ENCODE measurements at places on chromosomes 3 and 15.

DNA sequence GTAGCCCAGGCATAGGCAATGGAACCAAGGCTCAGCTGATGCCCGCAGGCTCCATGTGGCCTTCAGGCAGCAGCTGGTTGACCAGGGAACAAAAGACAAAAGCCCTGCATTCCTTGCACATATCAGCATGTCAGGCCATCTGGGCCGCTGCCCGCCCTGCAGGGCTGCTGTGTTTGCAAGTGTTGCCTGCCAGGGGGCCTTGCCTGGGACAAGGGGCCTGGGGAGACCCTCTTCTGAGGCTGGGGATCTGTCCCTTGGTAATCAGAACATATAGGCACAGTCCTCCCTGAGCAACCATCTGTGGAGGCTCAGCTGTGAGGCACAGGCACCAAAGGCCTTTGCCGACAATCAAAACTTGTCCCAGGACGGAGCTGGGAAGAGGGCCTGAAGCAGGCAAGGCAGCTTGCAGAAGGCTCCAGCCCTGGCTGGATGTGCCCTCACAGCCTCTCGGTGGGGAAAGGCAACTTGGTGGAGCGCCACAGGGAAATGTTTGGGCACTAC, 138.2 kb downstream of the TPRA1 start:
- DNase-seq = no peak

- no peak for DNase-seq
Measured at GRCh38 chr15:36110659-36110993, 468.8 kb upstream of the CDIN1 start.

- DNase-seq = peak; percentile 69
Measured at GRCh38 chr3:144770915-144771351, 799.3 kb downstream of the DIPK2A start.

DNA sequence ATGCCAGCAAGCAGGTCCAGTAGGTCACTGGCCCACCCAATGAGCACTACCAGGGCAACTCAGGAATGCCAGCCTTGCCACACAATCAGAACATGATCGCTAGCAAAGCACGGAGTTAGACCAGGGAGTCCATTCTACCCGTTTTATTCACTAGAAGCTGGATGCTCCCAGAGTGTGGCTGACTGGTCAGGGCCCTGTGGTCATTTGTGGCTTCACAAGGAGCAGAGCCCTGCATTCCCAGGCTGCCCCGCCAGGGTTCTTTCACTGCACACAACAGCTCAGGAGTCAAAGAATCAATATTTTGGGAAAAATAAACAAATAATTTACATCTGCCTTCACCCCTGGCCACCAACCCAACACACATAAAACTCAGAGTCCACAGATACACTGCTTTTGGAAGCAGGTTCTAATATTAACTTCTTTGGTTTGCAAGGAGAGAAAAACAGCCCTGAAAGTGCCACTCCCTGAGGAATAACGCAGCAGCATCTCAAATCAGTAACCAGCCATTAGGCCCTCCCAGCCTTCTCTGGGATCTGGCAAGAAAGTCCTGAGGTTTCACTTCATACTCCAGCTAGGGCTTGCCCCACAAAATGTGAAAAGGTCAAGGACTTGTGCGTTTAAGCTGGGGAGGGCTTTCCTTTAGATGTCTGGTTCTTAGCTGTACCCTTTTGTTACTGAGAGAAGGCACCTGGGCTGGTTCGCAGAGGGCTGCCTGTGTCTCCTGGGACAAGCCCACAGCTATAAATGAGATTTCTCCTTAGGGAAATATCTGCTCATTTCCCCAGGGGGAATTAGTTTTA, 16.0 kb downstream of the SIAH2 start:
- DNase-seq = no peak

GRCh38 chr3:72041076-72041475, 256.1 kb upstream of the PROK2 start:
- no peak for DNase-seq

GRCh38 chr15:98856532-98856907, 151.1 kb downstream of the PGPEP1L start:
- DNase-seq = no peak

- no peak for DNase-seq
Measured at GRCh38 chr3:147906285-147906684, 497.1 kb downstream of the ZIC1 start.

DNA sequence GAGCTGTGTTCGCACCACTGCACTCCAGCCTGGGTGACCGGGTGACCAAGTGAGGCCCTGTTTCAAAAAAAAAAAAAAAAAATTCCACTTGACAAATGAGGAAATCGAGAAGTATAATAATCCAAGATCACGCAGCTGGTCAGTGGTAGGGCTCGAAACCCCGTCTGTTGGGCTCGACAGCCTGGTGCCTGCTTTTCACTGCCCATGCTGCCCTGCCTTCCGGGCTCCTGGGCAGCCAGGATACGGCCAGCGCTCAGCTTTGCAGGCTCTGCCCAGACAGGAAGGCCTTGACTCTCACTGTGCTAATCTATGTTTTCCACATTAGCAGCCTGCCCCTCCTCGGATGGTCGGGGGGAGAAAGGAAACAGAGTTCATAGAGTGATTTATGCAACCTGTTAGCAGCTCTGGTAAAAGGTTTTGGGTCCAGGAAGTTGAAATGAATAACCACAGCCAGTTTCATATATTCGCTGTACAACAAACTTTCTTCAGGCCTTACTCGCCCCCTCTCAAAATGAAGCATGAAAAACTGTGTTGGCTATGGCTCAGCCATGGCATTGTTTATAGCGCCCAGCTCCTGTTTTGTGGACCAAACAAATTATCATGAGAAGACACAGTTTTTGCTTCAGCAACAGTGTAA, 108.8 kb downstream of the XXYLT1 start:
- DNase-seq = peak; percentile 99

DNA sequence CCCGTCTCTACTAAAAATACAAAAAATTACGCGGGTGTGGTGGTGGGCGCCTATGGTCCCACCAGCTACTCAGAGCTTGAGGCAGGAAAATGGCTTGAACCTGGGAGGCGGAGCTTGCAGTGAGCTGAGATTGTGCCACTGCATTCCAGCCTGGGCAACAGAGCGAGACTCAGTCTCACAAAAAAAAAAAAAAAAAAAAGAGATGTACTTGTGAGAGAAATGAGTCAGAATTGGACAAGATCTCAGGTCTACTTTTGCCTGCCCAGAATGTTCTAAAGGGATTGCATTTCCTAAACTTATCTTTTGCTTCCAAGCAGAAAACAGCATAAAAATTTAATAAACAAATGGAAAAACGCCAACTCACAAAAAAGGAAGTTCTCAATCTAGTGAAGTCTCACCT, 167.5 kb downstream of the NR2F2 start:
- no peak for DNase-seq

DNA sequence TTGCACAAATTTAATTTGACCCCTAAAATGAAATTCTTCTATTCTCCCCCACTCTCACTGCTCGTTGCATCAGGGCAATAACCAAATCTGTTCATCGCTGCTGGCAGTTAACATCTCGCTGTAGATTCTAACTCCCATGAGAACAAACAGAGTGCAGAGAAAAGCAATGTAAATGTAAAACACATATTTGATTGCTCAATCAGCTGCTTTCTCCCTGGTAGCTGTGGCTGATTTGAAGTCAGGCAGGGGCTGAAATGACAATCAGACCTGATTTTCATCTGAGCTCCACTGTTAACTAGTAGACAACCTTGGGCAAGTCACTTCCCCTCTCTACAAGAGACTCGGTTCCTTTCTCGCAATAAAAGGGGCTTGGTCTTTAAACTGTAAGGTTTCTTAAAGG, 119.8 kb upstream of the CPNE4 start:
- DNase-seq = no peak

DNA sequence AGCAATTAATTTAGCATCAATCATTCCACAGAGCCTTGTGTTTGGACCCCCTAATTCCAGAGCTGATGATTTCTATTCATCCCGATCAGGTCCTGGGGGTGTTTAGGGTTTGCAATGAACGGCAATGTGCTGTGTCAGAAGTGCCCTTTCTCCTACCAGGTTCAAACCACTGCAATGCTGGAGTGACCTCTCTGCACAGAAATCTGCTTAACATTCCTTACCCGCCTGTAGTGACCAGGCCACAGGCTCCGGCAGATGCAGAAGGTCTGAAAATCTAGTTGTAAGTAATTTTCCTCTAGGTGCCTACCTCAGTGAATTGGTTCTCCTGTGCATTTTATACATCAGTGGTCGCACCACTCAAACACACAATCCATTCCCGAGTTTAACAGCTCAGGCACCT, 725.3 kb upstream of the CFAP20DC start:
- no peak for DNase-seq

DNA sequence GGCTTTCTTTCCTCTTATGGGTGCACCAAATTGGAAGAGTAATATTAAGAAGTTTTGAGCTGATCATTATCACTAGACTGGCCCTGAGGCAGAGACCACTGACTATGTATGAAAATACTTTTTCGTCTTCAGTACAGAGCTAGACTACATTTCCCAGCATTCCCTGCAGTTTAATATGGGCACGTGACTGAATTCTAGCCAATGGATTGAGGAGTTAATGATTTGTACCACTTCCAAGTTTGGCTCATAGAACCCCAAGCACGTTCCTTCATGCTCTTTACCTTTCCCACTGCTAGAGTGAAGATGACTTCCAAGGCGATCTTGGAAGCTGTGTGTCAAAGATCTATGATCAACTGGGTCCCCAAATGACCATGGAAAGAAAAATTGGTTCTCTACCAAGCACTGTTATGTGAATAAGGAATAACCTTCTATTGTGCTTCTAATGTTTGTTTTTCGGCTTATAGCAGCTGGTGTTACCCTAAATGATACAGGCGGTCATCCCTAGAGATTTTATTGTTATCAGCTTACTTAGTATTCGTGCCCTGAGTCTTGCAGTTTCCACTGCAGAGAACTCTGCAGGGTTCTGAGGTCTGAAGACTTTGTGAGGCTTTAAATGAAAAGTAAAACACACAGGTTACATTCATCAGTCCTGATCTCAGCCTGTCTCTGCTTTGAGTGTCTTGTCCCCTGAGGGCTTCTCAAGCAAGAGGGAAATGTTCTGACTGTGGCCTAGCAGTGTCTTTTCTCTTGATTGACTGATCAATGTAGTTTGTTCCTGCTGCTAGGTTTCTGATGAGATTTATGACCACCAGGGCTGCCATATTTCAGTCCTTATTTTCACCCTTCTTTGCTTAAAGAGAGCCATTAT, 486.8 kb downstream of the PDCD6IP start:
- DNase-seq = no peak

DNA sequence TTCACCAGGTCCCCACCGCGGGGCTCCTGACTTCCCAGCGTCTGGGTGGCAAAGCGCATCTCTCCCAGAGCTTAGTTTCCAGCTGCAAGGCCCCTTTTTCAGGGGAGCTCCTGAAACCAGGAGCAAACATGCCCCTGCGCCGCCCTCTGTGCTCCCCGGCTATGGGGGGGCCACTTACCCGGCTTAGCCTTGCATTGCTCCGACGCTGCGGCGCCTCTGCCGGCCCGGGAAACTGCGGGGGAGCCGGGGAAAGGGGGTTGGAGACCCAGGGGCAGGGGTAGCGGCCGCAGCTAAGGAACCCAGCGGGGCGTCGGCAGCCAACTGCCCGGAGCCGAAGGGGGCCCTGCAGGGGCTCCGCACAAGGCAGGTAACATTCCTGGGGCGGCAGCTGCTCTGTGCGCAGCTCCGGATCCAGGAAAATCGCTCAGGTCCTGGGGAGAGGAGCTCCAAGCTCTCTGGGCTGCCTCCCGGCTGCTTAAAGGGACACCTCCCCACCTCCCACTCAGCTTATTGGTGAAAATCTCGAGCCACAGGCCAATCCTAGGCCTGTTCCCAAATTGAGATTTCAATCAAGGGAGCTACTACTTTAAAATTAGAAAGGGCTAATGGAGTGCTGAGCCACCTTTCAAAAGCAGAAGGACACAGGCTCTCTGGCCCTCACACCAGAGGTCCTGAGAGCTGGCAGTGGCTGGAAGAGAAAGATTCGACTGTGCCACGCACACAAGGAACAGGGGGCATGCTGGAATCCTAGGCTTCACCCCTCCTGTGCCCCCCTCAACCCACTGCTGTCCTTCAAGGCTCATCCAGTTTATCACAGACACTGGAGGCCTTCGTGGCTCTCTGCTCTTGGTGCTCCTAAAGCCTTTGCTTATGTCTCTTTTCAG, 42.7 kb upstream of the PRICKLE2 start:
- DNase-seq = no peak

DNA sequence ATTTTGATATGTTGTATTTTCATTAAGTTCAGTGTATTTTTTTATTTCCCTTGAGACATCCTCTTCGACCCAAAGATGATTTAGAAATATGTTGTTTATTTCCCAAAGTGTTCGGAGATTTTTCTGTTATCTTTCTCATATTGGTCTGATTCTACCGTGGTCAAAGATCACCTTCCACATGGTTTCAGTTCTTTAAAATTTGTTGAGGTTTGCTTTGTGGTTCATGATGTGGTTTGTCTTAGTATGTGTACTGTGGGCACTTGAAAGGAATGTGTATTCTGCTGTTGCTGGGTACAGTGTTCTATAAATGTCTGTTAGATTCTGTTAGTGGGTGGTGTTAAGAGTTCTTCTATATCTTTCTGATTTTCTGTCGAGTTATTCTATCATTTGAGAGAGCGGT, 103.4 kb upstream of the FHIT start:
- DNase-seq = no peak

DNA sequence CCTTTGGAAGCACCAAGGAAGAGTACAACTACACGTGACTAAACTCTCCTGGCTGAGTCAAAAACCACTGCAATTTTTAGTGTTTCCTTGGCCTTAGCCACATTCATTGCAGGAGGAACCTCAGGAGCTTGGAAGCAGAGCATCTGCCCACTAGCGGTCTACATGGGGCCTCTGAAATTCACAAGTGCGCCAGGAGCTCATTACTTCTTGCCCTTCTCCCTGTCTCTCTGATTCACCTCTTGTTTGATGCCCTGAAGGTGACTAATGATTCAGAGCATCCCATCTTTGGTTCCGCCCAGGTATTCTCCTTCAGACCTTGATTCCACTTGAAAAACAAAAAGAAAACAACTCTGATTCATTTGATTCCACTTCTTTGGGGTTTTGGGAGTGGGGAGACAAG, 201.1 kb upstream of the LPP start:
- DNase-seq = no peak

GRCh38 chr15:39365873-39366272, 215.0 kb upstream of the THBS1 start:
- DNase-seq = no peak

DNA sequence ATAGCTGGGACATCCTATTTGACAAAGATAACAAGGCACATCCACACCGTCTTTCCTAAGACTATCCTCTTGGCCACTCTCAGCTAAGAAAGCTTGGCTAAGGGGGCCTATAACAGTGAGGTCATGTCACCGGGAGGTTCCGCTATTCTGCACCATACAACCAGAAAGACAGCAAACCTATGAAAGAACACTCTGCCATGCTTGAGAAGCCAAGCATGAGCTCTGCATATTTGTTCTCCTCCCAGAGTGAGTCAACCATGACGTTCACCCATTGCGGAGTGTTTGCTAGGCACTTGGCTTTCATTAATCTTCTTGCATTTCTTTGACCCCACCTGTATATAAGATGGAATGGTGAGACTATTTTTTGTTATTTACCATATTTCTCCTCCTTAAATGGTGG, 141.2 kb downstream of the GMNC start:
- DNase-seq = no peak

GRCh38 chr3:142148792-142149672, at the start of gene TFDP2:
TSS of gene TFDP2 (minus strand) at chr3:142149544. CDS start at chr3:142101749, 47,795 bp downstream.
- DNase-seq = peak; percentile 68

GRCh38 chr3:18443665-18444594, 18.8 kb upstream of the SATB1 start:
- no peak for DNase-seq

GRCh38 chr3:146148468-146148931, 12.5 kb downstream of the PLOD2 start:
- no peak for DNase-seq

GRCh38 chr3:127790882-127791183, 31.5 kb downstream of the MGLL start:
- DNase-seq = no peak

- no peak for DNase-seq
Measured at GRCh38 chr3:67044955-67045354, 46.8 kb downstream of the KBTBD8 start.

GRCh38 chr3:143548861-143549497, 299.3 kb downstream of the SLC9A9 start:
- DNase-seq = no peak
